ENCODE measurements at places on chromosomes 5 and 9.

- DNase-seq: no peak
Observed at GRCh38 chr9:28922891-28923290, 1349.6 kb upstream of the C9orf72 start.

DNA sequence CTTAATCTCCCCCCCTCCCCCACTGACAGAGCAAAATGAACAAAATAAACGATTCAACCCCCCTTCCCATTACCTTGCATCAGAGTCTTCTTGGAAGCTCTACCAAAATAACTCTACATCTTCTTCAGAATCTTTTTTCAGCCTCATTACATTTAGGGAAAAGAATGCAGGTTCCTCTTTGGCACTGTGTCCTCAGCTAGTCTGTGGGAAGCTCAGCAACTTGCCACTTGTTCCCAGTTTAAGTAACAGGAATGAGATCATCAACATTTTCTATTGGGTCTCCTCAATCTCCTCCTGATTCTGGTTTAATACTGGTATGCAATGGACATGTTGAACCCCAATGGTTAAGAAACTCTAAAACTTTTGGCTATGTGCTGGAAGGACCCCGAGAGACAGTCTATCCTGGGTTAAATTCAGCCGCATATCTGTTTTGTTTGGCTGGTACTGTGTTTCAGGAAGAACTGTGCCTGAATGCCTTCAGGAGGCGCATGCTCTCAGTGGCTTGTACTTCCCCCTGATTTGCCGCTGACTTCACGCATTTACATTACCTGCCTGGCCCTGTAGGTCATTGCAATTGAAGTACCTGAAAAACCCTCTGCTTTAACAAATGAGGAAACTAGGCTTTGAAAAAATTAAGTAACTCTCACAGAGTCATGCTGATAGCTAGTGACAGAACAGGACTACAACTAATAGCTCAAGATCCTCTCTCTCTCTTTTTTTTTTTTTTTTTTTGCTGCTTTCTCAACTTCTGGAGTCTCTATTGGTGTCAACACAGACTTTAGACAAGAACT lies 78.1 kb upstream of the HMHB1 start:
- no peak for DNase-seq

DNA sequence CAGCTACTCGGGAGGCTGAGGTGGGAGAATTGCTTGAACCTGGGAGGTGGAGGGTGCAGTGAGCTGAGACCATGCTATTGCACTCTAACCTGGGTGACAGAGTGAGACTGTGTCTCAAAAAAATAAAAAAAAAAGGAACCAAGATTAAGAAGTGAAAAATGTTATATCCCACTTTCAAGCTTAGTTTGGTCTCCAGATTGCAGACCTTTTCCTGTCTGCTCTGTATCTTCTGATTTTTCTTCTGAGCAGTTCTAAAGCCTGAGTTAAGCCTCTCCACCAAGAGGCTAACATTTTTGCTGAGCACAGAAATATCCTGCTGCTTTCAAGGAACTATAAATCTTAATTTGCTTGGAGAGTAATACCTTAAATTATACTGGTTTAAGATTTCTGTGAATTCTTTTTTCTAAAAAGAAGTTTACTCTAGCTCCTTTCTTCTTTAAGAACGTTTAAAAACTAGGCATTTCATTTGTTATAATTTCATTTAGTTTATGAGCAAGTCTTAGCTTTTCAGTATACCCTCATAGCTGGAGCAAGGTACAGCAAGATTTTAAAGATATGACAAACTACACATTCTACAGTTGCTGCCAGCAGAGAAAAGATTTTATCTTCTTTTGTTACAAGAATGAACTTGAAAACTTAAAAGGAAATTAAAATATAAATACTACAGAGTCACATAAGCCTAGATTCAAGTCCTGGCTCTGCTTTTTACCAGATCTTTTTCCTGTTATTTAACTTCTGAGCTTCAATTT lies 55.0 kb downstream of the GARNL3 start:
- DNase-seq: no peak

DNA sequence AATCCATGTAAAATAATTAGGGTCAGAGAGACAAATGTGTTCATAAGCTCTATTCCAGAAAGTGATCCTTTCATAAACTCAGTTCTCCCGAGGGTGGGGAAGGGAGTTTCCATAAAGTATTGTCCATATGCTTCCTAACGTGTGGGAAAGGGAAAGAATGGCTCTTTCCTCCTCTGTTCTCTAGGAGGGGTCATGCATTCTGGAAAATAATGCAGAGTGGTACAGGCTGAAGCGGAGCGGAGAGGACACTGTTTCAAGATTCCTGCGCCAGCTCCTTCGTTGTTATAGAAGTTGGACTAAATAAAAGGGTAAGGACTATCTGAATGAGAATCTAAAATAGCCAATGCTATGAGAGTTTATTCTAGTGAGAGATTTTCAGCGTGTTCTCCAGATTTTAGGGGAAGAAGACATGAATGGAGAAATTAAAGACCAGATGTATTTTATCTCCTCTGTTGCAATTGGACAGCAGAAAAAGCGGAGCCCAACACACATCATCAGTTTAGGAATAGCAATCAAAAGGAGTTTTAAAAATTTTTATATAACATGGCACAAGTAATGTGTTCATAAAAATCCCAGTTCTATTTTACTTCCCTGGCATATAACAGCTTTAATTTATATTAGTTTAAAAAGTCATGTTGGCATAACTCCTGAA lies 166.9 kb upstream of the MPDZ start:
- no peak for DNase-seq

All from stimulated activated CD8-positive, alpha-beta memory T cell treated with anti-CD3 and anti-CD28 coated beads, Interleukin-7, amount 100 ng/mL, for 1 hour (primary cell).